Activated CD4-positive, CD25-positive, alpha-beta regulatory T cell treated with anti-CD3 and anti-CD28 coated beads, Interleukin-2, amount 50 U/mL, for 72 hours (primary cell): ENCODE measurements at places on chromosomes 7 and 10.

DNA sequence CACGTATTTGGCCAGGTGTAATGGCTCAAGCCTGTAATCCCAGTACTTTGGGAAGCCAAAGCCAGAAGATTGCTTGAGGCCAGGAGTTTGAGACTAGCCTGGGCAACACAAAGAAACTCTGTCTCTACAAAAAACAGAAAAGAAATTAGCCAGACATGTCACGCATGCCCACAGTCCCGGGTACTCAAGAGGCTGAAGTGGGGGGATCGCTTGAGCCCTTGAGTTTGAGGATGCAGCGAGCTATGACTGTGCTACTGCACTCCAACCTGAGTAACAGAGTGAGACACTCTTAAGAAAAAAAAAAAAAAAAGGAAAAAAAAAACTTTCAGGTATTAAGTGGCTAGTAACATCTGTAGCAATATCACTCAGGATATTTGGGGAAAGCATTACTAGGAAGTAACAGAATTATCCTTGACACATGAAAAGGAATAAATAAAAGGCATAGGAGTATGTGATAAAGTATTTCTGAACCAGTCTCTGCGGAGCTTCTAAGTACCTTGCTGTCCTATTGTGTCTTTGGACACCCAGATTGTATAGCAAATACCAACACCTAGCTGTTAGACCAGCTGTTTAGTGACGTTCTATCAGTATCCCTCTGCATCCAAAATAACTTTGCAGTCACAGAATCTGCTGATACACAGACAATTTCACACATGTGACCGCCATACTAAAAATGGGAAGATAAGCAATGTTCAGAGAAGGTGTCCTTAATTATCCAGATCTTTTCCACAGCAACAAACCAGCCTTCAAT lies 74.4 kb downstream of the CYTH3 start:
- DNase-seq: no peak

- no peak for DNase-seq
These were observed at the start of gene ZNF727 for GRCh38 chr7:64045301-64046040. ZNF727 (plus strand) TSS chr7:64045434; CDS start chr7:64045622, 188 bp downstream.

DNA sequence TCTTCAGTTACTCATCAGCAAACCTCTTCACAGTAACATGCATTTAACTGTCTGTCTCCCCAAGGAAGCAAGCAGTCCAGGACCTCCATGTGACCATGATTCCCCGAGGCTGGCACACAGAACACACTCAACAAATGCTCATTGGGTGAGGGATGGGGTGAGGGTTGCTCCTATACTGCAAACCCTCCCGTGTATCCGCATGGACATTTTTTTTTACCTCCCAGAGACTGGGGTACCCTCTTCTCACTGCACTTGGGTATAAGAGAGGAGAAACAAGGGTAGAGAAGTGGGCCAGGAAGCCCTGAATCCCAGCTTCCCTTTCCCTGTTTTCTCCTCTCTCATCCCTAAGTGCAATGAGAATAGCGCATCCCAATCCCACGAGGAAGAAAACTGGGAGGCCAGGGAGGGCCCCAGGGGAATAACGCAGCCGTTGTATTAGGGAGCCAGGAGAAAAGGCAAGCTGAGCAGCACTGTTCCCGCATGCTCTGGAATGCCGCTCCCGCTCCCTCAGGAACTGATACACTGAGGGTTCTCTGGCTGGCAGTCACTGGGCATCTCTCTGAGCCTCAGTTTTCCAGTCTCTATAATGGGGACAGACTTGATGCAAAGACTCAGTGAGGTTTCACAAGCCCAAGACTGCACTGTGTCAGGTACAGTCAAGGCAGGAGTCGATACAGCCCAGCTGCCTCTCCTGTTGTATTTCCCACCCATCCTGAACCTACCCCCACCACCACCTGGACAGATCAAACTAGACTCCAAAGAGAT lies 134.6 kb downstream of the GRID1 start:
- DNase-seq: no peak

DNA sequence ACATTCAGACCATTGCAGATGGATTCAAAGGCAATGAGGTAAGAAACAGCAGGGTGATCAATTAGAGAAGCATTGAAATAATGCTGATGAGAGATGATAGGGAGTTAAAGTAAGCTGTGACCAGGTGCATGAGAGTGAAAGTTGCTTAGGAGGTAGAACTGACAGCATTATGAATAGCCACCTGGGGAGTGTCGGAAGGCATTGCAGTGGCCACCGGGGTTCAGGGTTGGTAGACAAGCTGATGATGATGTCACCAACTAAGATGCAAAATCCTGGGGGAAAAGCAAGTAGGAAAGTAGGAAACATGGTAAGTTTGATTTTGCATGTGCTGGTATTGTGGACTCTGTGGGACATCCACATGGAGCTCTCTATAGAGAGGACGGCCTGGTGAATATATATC lies 211.9 kb upstream of the ETV1 start:
- no peak for DNase-seq

- DNase-seq: no peak
These were observed 40.0 kb upstream of the BMPR1A start for GRCh38 chr10:86716466-86716865.

- DNase-seq: no peak
These were observed 160.6 kb upstream of the ADO start for GRCh38 chr10:62643606-62644587.

DNA sequence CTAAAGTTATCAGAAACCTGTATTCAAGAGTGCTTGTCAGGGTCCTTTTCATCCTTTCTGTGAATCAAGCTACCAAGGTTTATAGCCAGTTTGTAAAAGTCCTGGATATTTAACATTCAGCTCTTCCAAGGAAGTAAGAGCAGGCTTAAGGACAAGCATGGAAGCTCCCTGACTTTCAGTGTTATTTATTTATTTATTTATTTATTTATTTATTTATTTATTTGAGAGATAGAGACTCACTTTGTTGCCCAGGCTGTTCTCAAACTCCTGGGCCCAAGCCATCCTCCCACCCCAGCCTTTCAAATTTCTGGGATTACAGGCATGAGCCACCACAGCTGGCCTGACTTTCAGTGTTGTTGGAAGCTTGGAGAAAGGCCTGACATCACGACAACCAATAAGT lies 44.4 kb upstream of the RELN start:
- no peak for DNase-seq

- no peak for DNase-seq
These were observed 21.7 kb upstream of the BTBD16 start for GRCh38 chr10:122249303-122249850.

GRCh38 chr7:64639267-64640001 lies 26.5 kb upstream of the ZNF107 start:
- no peak for DNase-seq

DNA sequence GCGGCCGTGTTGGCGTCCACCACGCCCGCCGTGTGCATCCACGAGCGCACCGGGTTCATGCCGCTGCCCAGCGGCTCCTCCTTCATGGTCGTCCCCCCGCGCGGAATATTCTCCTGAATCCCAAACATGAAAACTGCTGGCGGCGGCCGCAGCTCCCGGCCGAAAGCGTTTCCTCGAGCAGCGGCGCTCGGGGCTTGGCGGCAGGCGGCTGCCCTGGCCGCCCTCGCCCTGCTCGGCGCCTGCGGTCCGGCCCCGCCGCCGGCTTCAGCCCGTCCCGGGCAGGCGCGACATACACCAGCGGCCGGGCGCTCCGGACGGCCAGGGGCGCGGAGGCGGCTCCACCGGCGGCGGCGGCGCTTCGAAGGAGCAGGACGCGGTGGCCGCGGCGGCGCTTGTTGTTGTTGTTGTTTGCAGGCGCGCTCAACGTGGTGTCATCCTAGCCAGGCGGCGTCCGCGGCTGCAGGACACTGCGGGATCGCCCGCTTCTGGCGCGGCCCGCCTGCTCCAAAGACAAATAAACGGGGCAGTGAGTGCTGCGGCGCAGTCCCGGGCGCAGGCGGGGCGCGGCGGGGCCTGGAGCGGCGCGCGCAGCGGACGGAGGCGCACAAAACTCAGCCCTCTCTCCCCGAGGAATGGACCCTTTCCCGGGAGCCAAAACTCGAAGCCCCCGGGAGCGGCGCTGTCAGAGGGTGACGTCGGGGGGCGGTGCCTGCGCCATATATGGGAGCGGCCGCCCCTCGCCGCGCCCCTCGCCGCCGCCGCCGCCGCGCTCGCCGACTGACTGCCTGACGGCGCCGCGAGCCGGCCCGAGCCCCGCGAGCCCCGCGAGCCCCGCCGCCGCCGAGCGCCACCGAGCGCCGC lies at the start of gene EBF3:
TSS of gene EBF3 (minus strand) at position 634 of the 861 bp plus-strand sequence. CDS start at position 128, 506 bp downstream.
- no peak for DNase-seq
